NCI-H345 (cell line): ENCODE measurements at places on chromosomes 4 and X.

- no peak for DNase-seq
Observed at GRCh38 chr4:124505211-124505610, 207.3 kb downstream of the ANKRD50 start.

DNA sequence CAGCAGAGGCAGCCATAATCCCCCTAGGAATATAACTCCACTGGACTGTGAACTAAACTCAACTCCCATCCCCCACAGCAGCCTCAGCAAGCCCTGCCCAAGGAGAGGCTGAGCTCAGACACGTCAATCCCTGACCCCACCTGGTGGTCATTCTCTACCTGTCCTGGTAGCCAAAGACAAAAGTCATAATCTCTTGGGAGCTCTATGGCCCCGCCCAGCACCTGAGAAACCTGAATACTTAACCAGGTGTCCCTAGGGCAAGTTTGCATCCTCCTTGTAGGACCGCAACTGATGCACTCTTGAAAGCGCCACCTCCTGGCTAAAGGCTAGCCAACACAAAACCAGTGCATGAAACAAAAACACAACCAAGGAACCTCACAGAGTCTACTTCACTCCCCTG is 18.4 kb downstream of the CT47B1 start:
- no peak for DNase-seq

- DNase-seq, result no peak
Observed at GRCh38 chr4:154416190-154416547, 75.4 kb downstream of the DCHS2 start.

GRCh38 chr4:160136021-160136420 is 1033.1 kb downstream of the RAPGEF2 start:
- DNase-seq, result no peak

GRCh38 chr4:67694662-67695061 is 6.3 kb downstream of the UBA6 start:
- no peak for DNase-seq

DNA sequence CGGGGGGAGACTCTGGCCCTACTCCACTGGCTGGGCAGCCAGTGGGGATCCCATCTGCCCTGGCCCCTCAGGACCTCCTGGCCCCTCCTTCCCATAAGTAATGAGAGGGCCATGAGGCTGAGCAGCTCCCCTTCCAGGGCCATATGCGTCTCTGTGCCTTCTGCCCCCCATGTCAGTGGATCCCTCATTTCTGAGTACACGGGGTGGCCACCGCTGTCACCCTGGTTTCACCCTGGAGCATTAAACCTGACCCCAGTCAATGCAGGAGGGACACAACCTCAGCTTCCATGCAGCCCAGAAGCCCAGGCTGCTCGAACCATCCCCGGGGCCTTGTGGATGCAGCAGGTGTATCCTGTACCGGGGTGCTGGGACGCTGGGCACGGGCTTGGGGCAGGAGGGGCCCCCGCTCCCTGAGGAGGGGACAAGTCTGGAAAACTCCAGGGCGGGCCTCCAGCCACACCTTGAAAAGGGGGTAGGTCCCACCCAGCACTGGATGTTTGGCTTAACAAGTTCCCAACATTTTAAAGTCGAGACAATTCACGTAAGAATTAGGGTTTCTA is 24.2 kb downstream of the ATP5ME start:
- no peak for DNase-seq

DNA sequence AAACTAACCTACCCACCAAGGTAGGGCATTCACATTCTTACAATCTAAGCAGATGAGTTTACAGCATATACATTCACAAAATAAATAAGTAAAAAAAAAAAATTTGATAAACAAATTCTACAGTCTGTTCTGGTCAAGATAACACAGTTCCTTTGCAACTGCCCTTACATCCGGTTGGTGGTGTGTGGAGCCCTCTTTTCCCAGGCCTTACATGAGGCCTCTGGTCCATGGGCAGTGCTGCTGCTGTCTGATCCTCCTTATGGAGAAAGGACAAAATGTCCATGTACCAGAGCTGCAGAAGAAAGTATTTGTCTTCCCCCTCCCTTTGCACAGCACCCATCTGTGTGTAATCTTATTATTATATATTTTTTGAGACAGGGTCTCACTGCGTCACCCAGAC is 2.2 kb upstream of the SEPTIN11 start:
- no peak for DNase-seq

DNA sequence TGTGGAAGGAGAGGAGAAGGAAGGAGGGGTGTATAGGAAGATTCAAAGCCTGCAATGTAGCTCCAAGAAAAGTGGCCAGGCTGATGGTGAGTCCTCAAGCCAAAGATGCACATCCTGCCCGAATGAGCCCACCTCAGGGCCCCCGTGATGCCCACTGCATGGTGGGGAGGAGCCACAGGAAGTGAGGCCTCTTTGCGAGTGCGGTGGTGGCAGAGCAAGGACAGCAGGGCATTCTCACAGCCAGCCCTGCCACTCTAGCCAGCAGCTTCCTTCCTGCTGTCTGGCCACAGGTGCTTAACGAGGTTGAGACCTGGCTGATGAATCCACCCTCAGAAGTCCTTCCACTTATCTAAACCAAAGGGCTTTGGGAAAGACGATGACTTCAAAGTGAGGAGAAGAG is 55.8 kb downstream of the BCOR start:
- DNase-seq, result no peak

DNA sequence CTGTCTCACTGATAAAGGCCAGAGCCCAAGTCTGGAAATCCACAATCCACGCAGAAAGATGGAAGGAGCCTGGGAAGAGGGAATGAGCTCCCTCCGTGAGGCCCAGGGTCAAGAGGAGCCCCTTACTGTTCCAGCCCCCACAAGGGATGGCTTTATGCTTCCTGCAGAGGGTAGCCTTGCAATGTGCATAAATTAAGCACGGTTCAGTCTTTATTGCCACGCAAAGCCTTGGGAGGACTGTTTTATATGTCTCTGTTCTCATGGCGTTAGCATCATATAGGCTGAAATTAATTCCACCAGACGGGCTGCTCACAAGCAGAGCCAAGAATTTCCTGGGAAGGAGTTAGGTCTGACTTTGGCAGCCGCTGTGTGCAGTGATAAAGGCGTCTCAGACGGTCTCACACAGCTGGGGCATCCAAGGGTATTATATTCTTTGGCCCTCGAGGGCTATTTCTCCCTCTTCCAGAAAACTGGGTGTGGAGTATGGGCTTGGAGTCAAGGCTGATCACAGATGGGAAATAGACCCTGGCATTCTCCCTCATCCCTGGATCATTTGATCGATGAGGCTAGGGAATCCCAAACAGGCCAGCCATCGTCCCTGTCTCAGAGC is 38.5 kb downstream of the CYTL1 start:
- no peak for DNase-seq

- DNase-seq, result no peak
Observed at GRCh38 chr4:71288875-71289274, 49.9 kb upstream of the SLC4A4 start.

DNA sequence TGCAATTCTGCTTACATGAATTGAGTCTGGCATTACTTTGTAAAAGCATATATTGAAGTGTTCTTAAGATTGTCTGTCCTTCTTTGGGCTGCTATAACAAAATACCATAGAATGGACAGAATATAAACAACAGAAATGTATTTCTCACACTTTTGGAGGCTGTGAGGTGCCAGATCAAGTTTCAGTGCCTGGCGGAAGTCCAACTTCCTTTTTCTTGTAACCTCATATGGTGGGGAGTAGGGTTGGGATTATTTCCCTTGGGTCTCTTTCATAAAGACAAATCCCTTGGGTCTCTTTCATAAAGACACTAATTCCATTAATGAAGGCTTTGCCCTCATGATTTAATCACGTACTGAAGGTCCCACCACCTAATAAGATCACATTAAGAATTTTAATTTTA is 199.3 kb upstream of the GRID2 start:
- DNase-seq, result no peak

- peak; percentile 30 for DNase-seq
Observed at GRCh38 chr4:42655921-42656678, 805 bp downstream of the ATP8A1 start.

- no peak for DNase-seq
Observed at GRCh38 chr4:8292478-8293107, 23.0 kb downstream of the HTRA3 start.

- no peak for DNase-seq
Observed at GRCh38 chrX:6718766-6719165, 183.8 kb upstream of the VCX3A start.

GRCh38 chr4:188879598-188879997 is 740.4 kb downstream of the TRIML1 start:
- no peak for DNase-seq

DNA sequence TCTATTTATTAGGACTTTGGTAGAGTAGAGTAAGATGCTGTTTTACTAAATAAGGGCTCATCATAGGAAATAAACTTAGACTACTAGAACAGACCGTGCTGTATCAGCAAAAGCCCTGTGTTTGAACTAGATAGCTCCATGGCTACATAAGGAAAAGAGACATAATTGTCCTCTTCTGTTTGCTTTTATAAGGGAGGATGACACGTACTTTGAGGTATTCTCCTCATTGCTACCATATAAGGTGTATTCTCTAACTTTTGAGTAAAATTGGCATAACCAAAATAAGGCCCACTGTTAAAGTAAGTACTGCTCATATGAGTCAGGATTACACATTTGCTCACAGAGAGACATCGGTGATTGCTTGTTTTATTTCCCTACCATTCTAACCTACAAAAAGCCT is 64.3 kb downstream of the PDLIM5 start:
- no peak for DNase-seq

DNA sequence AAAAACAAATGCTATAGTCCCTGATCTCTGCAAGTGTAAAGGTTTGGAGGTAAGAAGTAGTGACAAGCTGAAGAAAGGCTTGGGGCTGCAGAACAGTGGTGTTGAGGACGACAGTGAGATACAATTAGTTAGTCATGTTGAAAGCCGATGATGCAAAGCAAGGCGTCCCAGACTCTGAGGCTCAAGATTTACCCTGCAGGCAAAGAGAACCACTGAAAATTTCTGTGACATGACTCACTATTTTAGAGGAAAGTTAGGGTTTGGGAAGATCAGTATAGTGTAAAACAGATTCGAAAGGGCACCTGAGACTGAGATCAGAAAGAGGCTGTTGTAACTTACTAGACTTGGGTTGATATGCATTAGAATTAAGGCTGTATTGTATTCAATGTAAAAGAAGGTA is 281.3 kb upstream of the FTHL17 start:
- DNase-seq, result no peak

GRCh38 chr4:174047363-174047762 is 236.1 kb downstream of the FBXO8 start:
- no peak for DNase-seq

GRCh38 chr4:130814896-130815295 is 1718.9 kb downstream of the C4orf33 start:
- no peak for DNase-seq

- DNase-seq, result no peak
Observed at GRCh38 chr4:39484582-39485272, 25.9 kb downstream of the LIAS start.

DNA sequence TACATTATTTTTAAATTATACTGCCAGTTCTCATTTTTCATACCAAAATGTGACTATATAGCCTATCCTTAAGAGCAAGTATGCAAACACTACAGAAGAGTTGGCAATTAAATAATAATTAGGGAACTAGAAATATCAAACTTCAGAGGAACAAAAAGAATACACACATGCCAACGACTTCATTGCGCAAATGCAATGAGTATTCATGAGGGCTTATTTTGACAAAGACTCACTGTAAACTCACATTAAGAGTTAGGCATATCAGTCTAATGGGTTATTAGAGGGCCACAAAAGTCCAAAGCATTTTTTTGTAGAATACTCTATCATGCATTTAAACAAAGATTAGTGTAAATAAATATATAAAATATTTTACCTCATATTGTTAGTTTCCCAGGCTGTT is 31.6 kb downstream of the SLC10A7 start:
- DNase-seq, result no peak

DNA sequence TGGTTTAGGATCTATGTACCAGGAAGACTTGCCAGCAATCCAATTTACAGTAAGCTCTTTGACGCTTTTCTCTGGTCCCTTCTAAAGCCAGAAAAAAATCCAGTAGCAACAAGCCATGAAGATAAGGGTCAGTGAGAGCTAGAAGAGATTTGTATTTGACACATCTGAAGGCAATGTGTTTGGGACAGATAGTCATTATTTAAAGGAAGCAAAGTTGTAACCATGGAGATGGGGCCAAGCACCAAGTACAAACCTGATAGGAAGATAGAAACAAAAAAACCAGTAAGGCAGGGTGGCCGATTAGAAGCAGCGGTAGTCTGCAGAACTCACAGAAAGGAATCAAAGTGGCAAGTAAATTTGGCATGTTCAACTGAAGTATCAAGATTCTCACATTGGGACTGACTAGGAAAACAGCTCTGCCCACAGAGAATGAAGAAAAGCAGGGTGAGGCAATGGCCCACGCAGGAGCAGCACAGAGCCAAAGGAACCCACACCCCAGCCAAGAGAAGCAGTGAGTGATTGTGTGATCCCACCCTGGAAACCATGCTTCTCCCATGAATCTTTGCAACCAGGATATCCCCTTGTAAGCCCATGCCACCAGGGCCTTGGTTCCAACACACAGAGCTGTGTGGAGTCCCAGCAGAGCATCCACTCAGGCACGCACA is 12.9 kb upstream of the C4orf54 start:
- no peak for DNase-seq

- no peak for DNase-seq
Observed at GRCh38 chr4:180101348-180102083, 2141.7 kb upstream of the TENM3 start.

DNA sequence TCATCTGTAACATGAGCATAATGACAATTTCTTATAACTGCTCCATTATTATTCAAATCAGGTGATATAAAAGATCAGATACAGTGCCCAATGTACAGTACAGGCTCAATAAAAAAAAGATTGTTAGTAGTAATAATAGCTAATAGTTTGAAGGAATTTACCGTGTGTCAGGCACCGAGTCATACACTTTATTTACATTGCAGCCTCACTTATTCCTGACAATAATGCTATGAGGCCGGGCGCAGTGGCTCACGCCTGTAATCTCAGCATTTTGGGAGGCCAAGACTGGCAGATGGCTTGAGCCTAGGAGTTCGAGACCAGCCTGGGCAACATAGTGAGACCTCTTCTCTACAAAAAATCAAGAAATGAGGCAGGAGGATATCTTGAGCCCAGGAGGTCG is 10.1 kb upstream of the MAP7D3 start:
- DNase-seq, result no peak

- no peak for DNase-seq
Observed at GRCh38 chr4:37747772-37748330, 61.7 kb upstream of the RELL1 start.

- peak; percentile 67 for DNase-seq
Observed at GRCh38 chrX:20711366-20711765, 444.7 kb upstream of the RPS6KA3 start.

DNA sequence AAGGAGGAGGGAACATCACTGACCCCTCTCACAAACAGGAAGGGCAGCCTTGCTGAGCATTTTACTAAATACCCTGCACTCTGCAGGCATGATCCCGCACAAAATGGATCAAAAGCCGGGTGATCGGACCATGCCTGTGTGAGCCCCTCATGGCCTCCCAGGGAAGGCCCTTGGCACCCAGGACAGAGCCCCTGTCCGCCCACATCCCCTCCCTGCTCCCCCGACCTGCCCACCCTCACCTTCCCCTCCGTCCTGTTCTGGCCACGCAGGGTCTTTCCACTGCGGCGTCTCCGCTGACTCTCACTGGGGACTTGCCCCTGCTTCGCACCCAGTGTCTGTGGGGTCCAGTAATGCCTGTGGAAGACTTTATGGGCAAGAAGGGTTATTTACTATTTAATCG is 105.0 kb downstream of the HMX1 start:
- no peak for DNase-seq
